ENCODE measurements at places on chromosomes 1 and 21. TPM values are rescaled to one million over a fixed set of nuclear protein-coding genes. Genes with fewer than 3 reads are reported as not detected.

- no peak for DNase-seq
- H3K36me3 ChIP-seq = no peaks in the 10 kb centered on the region
- H3K4me1 ChIP-seq = no peaks in the 10 kb centered on the region
- no peak overlapping the region for H3K4me3 ChIP-seq
These were observed 140.4 kb downstream of the BRINP2 start for GRCh38 chr1:177311111-177311510.

FMOD gene
- total RNA-seq = 34.7 TPM

EVA1C gene
- total RNA-seq = 36.0 TPM

- no peak overlapping the region for H3K27ac ChIP-seq
- peaks cover 6% of the 10 kb centered on the region for H3K4me1 ChIP-seq
- H3K4me3 ChIP-seq = no peak overlapping the region
These were observed 663 bp upstream of the GBP6 start for GRCh38 chr1:89363196-89363595.

DNA sequence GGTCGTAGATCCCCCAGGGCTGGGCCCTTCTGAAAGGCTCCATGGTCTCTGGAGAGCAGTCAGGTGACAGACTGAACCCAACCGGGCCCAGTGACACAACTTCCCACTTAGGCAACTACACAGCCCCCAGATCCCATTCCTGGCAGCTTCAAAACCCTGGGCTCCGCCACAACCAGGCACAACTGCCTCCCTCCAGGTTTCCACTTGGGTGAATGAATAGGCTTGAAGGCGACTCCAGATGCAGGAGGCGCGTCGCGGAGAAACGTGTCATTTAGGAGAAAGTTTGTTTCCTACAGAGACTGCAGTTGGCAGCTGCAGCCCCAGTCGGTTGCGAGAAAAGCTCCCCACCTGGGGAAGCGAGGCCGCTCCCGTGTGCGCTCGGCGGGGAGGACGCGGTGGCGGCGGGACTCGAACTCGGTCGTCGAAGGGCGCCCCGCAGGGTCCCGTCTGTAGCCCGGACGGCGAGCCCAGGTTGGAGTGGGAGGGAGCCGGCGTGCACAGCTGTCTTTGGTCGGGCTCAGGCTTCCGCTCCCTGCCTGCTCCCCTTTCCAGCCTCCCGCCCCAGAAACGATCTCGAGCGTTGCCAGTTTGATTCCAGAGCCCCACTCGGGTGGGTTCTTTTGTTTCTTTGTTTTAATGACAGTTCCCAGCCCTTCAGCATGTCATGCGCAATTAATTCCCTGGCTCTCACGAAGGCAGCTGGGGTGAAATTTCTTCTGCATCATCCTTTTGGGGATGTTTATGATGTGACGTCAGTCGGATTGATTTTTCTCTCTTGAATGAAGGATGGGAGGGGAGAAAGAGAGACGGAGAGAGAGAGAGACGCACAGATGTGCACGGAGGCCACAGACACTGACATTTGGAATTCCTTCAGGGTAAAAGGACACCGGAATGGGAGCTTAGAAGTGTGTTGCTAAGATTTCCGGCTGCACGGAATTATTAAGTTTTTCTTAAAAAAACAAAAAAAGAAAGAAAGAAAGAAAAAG lies 862 bp upstream of the SGIP1 start:
- no peaks in the 10 kb centered on the region for H3K36me3 ChIP-seq
- peak overlapping the region; percentile 38 for H3K4me3 ChIP-seq
- peak overlapping the region; percentile 78 for H3K27ac ChIP-seq
- H3K27me3 ChIP-seq = no peaks in the 10 kb centered on the region

DNA sequence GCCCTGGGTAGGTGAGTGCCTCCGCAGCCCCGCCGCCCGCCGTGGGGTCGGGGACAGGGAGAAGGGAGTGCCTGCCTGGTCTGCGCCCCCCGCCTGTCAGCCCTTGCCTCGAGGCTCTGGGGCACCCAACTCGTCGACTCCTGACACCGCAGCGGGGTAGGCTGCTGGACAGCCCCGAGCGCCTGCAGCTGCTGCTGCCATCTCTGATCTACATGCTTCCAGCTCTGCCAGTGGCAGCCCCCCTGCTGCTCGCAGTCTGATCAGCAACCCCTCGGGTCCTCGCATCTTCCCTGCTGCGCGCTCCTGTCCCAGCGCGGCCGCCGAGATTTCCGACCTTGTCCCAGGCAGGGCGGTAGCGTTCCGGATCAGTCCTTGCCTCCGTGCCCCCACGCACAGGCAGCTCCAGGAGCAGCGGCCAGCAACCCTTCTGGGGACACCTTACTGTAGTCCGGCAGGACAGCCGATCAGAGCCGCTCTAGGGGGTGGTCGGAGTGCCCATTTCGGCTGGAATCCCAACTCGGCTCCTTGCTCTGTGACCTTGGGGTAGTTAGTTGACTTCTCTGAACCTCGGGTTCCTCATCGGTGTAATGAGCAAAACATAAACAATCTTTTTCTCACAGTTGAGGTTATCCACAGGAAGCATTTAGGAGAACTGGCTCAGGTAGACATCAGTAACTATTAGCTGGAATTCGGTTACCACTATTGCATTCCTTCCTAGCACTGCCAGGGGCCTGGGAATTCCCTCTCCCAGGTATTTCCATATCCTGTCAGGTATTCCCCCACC lies 540 bp downstream of the BCAN start:
- H3K4me1 ChIP-seq = peaks cover 14% of the 10 kb centered on the region
- H3K4me3 ChIP-seq = peak overlapping the region; percentile 44
- H3K27me3 ChIP-seq = peaks cover 89% of the 10 kb centered on the region
- no peak overlapping the region for H3K27ac ChIP-seq

DNA sequence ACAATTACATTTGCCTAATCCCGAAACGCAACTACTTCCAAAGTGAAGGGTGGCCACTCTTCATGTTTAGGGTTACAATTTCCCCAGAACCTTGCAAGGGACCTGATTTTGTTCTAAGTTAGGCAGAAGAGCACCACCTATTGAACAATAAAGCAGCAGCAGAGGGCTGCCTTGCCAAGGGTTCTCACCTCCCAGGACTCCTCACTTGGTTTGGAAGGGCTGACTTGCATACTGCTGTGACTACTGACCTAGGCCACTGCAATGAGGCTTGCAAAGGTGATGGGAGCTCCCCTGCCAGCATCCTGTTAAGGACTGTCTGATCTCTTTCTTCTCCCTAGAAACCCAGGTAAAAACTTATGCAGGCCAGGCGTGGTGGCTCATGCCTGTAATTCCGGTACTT lies 14.2 kb downstream of the MTOR start:
- H3K27me3 ChIP-seq = no peaks in the 10 kb centered on the region
- H3K27ac ChIP-seq = no peak overlapping the region
- H3K36me3 ChIP-seq = peaks cover 36% of the 10 kb centered on the region
- no peaks in the 10 kb centered on the region for H3K4me1 ChIP-seq
- no peak for DNase-seq

- H3K4me3 ChIP-seq = no peak overlapping the region
- DNase-seq = peak; percentile 26
- no peaks in the 10 kb centered on the region for H3K27me3 ChIP-seq
These were observed 22.4 kb upstream of the COL6A1 start for GRCh38 chr21:45959182-45959581.

GRCh38 chr1:71157151-71157550 lies 76.3 kb upstream of the ZRANB2 start:
- no peaks in the 10 kb centered on the region for H3K4me1 ChIP-seq
- no peaks in the 10 kb centered on the region for H3K36me3 ChIP-seq
- H3K27ac ChIP-seq = no peak overlapping the region
- no peak overlapping the region for H3K4me3 ChIP-seq
- no peak for DNase-seq
